Muscle of arm (tissue), 14 donors: ENCODE measurements at places on chromosomes 5 and 9. TPM values are rescaled to one million over a fixed set of nuclear protein-coding genes. Genes with fewer than 3 reads are reported as not detected.

- DNase-seq, result no peak
Observed at GRCh38 chr5:15558681-15559080, 58.7 kb downstream of the FBXL7 start.

DNA sequence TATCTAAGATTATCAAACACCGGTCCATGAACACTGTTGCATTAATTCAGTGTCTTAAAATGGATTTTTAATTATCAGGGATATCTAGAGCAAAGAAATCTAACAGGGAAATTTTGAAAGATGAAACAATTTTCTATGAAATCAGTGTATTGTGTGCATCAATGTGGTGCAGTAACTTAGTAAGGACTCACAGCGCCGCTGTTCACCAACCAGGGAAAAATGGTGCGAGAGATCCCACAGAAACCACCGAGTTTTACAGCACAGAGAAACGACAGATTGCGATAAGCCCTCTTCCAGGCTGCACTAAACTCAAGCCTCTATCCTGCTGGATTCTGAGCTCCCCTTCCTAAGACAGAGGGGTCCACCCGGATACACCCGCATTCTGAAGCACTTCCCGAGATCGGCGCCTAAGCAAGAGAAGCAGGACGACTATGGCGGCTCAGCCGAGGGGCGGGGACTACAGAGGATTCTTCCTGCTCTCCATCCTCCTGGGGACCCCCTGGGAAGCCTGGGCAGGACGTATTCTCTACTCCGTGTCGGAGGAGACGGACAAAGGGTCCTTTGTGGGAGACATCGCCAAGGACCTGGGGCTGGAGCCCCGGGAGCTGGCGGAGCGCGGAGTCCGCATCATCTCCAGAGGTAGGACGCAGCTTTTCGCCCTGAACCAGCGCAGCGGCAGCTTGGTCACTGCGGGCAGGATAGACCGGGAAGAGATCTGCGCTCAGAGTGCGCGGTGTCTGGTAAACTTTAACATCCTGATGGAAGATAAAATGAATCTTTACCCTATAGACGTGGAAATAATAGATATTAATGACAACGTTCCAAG lies at the start of gene PCDHGA7:
Gene PCDHGA7, plus strand, starts transcription at position 274 of the 826 bp plus-strand sequence. Its CDS starts 158 bp downstream, at position 432.
- DNase-seq, result no peak

DNA sequence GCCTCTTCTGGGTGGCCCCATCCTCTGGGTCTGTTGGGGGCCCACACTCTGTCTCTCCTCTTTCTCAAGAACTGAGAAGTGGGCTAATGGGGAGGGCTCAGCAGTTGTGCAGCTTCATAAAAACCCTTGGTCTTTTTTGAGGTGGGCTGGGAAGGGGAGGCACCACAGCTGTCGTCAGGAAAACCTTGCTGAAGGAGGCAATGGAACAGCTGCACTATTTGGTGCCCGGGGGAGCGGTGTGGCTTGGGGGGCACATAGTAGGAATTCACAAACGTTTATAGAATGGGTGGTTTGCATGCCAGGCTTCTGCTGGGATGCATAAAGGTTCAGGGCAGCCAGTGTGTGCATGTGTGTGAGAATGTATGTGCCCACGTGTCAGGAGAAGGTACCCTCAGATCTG lies 3.2 kb upstream of the IER5L start:
- no peak for DNase-seq

GRCh38 chr9:94907264-94907936 lies 180.9 kb downstream of the AOPEP start:
- DNase-seq, result no peak

DNA sequence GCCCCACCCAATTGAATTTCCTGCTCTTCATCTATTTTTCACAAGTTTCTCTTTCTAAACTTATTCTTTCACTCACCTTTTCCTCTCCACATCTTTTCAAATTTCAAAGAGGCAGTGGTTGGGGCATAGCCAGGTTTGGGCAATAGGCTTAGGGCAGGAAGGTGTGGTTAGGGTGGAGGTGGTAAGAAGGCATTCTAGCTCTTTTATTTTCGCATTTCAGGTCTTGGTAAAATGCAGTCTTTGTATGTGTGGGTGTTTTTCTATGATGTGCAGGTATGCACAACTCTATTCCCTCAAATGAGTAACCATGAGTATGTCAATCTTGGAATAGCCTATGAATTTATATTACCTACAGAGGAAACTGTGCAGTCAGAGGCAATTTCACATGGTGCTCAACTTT lies 129.8 kb upstream of the IFNE start:
- DNase-seq, result no peak

DNA sequence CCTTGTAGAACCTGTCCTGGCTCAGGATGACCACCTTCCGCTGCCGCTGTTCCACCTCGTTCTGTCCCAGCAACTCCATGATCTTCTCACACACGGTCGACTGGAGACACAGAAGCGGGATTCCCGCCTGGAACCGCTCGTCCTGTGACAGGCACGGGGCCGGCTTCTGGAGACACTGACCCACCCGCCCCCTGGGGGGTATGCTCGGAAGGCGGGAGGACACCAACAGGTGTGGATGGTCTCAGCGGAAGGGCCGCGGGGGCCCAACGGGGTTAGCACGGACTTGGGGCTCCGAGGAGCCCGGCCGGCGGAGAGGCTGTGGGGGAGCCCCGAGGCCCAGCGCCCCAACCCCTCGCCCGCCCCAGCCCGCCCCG lies 530 bp downstream of the UCK1 start:
- no peak for DNase-seq

GRCh38 chr9:137759649-137760321 lies 117.8 kb upstream of the CACNA1B start:
- no peak for DNase-seq

- DNase-seq, result no peak
Observed at GRCh38 chr9:36872641-36873040, 161.4 kb downstream of the PAX5 start.

- no peak for DNase-seq
Observed at GRCh38 chr5:140633501-140633900, 526 bp upstream of the CD14 start.

- no peak for DNase-seq
Observed at GRCh38 chr5:56356121-56356835, 123.1 kb upstream of the ANKRD55 start.

GRCh38 chr5:56164376-56164775 lies 68.8 kb downstream of the ANKRD55 start:
- no peak for DNase-seq

DNA sequence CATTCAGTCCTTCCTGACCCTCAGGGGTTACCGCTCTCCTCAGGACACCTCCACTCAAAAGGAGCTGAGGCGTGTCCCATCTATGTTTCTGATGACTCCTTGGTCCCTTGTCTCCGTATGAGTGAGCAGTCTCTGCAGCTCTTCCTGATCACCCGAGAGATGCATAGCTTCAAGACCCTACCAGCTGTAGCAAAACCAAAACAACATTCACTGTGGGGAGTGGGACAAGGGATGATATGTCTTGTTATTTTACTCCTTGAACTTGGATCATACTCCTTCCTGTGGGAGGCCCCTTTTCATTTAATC lies 14.4 kb downstream of the GLDC start:
- DNase-seq, result no peak

DNA sequence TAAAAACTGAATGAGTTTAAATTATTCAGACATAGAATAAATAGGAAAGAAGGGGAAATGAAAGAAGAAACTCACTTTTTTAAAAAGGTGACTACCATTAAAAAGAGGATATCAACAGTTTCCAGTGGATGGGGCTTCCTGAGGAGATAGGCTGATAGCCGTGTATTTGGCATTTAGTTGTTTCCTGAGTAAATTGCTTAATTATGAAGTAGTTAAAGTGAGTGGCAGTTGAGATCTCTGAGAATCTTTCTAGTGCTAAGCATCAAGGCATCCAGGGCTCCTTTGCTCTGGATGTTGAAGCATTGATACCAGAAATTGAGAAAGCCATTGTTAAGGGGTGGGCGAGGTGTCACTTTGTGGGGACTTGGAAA lies 2.7 kb downstream of the TNFAIP8 start:
- DNase-seq, result no peak

DNA sequence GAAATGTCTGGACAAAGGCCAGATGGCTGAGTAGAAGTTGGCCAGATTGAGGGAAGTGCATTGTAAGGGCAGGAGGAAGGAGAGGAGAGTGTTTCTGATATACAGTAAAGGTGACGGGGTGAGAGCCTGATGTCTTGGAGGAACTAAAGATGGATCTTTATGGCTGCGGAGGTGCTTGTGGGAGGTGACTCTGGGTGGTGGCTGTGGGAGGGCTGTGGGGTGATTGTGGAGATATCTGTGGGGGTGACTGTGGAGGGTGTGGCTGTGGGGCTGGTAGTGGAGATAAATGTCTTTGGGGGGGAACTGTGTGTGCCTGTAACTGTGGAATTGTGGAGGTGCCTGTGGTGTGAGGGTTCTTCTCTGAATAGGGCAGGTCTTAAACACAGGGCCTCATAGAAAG lies 121.4 kb downstream of the CMYA5 start:
- DNase-seq, result no peak

DNA sequence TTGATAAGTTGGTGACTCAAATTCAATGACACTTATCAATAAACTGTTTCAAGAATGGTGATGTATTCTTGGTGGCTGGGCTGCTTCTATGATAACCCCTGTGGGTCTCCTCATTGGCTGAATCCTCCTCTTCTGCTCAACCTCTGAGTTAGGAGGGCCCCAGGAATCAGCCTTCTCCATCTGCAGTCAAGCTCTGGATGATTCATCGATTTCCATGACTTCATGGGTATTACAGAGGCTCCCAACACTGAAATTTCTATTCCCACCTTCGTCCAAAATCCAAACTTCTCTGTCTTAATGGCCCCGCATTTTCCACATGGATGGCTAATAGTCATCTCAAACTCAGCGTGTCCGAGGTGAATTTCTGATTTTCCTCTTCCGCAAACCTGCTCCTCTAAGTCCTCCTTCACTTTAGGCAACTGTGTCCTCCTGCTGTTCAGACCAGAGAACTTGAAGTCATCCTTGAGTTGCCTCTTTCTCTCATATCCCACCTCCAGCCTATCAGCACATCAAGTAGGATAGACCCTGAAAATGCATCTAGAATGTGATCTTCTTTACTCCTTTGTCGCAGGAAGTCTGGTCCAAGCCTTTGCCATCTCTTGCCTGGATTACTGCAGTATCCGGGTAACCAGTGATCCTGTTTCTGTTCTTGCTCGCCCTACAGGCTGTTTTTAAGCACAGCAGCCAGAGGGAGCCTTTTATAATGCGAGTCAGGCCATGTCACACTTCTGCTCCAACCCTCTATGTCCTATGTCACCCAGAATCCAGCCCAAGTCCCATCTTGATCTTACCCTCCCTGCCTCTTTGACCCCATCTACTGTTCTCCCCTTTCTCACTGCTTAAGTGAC lies 41.4 kb upstream of the IL7R start:
- no peak for DNase-seq

- DNase-seq, result peak; percentile 18
Observed at GRCh38 chr5:100270023-100270771, 265.0 kb upstream of the FAM174A start.

DNA sequence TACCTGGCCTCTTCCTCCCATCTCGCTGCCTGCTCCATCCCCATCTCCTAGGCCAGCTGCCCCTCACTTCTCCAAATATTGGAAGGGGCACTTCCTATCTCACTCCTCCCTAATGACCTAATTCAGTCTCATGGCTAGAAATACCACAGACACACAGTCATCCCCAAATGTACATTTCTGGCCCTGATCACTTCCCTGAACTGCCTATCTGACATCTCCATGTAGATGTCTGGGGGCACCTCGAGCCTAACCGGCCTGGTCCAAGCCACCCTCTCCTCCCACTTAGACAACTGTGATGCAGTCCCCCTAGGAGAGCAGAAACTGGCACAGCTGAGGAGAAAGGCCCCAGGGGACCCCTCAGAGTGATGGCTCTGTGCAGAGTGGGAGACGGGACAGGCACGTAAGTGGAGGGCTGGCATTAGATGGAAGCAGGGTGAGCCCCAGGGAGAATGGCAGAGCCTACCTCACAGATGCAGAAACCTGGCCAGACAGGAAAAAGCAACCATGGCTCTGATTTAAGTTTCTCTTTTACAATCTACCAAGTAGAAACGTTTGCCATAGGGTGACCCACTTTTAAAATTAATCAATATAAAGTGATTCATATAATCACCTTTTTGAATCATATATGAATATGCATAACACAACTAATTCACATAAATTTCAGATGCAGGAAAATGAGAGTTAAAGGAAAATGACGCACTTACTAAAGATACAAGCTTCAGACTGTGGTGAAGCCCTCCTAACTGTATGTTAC lies 22.1 kb downstream of the CAMSAP1 start:
- no peak for DNase-seq

GRCh38 chr5:123125962-123126732 lies 37.1 kb downstream of the PRDM6 start:
- no peak for DNase-seq

GRCh38 chr5:9658706-9659105 lies 28.6 kb upstream of the TAS2R1 start:
- DNase-seq, result no peak

DNA sequence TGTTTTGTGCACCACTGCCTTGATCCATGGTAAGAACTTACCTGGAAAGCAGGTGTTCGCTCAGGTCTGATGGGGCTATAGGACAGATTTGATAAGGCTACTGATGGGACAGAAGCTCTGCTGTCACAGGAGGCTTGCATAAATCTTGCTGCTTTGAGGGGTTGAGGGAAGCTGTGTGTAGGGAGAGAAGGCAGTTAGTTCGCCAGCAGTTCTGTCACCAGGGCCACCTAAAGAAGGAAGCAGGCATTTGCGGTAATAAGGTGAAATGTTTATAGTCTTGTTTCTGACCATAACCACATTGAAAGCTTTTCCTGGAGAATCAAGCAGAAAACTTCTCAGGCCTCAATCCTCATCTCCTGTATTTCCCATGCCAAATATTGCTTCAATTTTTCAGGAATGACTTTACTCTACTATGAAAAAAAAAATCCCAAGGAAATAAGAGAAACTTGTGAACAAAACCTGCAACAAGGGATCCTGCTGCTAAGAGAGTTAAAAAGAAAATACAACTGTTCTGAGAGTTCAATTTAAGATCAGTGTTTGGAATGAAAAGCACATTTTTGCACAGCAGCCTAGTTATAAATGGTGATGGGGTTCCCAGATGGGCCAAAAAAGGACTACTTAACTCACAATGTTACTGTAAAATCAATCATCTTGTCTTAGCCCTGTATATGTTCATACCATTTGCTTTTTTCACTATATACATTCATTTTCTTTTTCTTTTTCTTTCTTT lies 122.0 kb upstream of the RANBP3L start:
- DNase-seq, result peak; percentile 51

GRCh38 chr5:23506329-23507236 lies 826 bp upstream of the PRDM9 start:
- DNase-seq, result peak; percentile 14

The WDR38 gene
- 0.24 TPM for polyA plus RNA-seq

The SLC36A3 gene
- polyA plus RNA-seq, result not detected

The NR5A1 gene
- not detected for polyA plus RNA-seq

The TMEM203 gene
- not detected for polyA plus RNA-seq

The GKAP1 gene
- 22.4 TPM for polyA plus RNA-seq
